Kidney epithelial cell (primary cell): ENCODE measurements at places on chromosomes 4 and X. TPM values are rescaled to one million over a fixed set of nuclear protein-coding genes. Genes with fewer than 3 reads are reported as not detected.

GRCh38 chr4:29295280-29295679, 1424.9 kb upstream of the PCDH7 start:
- DNase-seq: no peak

- no peak for DNase-seq
These were observed 704 bp downstream of the FAM114A1 start for GRCh38 chr4:38868059-38868960.

- DNase-seq: no peak
These were observed 175.5 kb upstream of the GPRIN3 start for GRCh38 chr4:89482926-89483595.

DNA sequence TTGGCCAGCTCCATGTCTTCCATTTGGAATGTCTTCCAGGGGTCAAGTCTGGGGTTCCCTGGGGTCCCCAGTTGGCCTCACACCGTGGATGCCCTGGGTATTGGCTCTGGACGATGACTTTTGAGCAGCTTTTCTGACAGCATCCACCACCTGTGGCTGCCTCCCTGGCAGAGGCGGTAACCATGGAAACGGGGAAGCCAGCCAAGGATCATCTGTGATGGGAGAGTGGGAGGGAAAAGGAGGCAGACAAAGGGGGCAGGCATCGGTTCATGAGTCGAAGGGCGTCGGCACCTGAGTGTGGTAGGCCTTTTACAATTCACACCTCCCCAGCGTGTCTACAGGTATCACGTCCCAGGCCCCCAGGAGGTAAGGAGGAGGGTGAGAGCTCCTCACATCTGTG, 152.2 kb downstream of the ASMT start:
- no peak for DNase-seq

DNA sequence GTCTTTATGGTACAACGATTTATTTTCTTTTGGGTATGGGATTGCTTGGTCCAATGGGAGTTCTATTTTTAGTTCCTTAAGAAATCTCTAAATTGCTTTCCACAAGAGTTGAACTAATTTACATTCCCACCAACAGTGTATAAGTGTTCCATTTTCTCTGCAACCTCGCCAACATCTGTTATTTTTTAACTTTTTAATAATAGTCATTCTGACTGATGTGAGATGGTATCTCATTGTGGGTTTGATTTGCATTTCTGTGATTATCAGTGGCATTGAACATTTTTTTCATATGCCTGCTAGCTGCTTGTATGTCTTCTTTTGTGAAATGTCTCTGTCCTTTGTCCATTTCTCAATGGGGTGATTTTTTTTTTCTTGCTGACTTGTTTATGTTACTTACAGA, 42.8 kb downstream of the UCHL1 start:
- DNase-seq: no peak

The CT45A2 gene
- not detected in 2 replicates for total RNA-seq

- DNase-seq: no peak
These were observed at the start of gene PGRMC2 for GRCh38 chr4:128287141-128287870. PGRMC2 (minus strand) TSS chr4:128287813; CDS start chr4:128287790, 23 bp downstream.

DNA sequence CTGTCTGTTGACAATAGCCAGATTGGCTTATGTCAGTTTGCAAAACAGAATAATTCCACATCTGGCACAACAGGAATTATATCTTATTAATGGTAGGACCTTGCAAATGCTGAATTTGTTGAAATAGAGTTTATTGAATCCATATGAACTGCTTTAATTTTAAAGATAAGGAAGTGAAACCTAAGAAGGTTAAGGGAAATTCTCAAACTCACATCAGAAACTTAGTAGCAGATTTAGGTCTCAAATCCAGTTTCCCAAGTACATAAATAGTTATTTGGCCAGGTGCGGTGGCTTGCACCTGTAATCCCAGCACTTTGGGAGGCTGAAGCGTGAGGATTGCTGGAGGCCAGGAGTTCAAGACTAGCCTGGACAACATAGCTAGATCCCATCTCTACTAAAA, 117.1 kb downstream of the HNRNPD start:
- DNase-seq: no peak

DNA sequence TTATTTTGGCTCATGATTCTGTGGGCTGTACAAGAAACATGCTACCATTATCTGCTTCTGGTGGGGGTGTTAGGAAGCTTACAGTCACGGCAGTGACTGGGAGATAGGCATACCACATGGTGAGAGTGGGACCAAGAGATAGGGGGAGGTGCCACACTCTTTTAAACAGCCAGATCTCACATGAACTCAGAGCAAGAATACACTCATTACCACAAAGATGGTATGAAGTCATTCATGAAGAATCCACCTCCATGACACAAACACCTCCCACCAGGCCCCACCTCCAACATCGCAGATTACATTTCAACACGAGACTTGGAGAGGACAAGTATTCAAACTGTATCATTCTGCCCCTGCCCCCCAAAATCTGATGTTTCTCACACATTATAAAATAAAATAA, 2396.7 kb downstream of the PCDH7 start:
- DNase-seq: no peak

- DNase-seq: no peak
These were observed 86.1 kb downstream of the SOWAHB start for GRCh38 chr4:76811604-76812412.
